T-cell (primary cell): ENCODE measurements at places on chromosomes 16 and 17. TPM values are rescaled to one million over a fixed set of nuclear protein-coding genes. Genes with fewer than 3 reads are reported as not detected.

The ST6GALNAC2 gene
- total RNA-seq, result 4.7 TPM

The SLC47A1 gene
- 0.26 TPM for total RNA-seq

GRCh38 chr17:29205047-29205446 is 24.8 kb upstream of the MYO18A start:
- peaks cover 10% of the 10 kb centered on the region for H3K27me3 ChIP-seq
- no peaks in the 10 kb centered on the region for H3K4me1 ChIP-seq
- H3K36me3 ChIP-seq, result no peaks in the 10 kb centered on the region
- no peak for DNase-seq
- H3K4me3 ChIP-seq, result no peak overlapping the region

DNA sequence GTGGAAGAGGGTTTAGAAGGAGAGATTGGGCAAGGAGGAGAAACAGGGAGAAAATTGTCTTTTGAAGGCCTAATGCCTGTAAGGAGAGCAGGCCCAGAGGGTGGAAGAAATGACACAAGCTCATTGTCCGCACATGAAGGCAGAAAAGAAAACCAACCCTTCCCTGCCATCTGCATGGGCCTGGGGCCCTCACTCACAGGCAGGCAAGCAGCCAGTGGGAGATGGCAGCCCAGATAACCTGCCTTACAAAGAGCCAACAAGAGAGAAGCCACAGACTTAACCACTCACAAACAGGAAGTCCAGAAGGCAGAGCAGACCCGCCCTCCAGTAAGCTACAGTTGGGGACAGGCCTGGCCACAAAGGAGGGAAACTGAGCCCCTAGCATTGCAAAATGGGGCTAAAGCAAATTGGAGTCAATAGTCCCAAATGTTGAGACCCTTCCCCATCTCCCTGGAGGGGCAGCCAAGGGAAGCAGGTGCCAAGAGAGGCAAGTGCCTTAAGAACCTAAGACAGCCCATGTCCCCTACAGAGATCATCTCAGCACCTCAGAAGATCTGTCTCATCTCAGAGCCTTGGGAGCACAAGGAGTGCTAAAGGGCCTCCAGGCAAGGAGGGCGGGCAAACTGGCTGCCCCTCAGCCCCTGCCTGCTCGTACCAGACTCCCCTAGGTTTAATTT is 7.3 kb upstream of the TSPOAP1 start:
- H3K27me3 ChIP-seq, result no peaks in the 10 kb centered on the region
- peak overlapping the region; percentile 100 for H3K4me3 ChIP-seq
- H3K36me3 ChIP-seq, result peaks cover 3% of the 10 kb centered on the region
- peak; percentile 65 for DNase-seq
- peaks cover 80% of the 10 kb centered on the region for H3K4me1 ChIP-seq

DNA sequence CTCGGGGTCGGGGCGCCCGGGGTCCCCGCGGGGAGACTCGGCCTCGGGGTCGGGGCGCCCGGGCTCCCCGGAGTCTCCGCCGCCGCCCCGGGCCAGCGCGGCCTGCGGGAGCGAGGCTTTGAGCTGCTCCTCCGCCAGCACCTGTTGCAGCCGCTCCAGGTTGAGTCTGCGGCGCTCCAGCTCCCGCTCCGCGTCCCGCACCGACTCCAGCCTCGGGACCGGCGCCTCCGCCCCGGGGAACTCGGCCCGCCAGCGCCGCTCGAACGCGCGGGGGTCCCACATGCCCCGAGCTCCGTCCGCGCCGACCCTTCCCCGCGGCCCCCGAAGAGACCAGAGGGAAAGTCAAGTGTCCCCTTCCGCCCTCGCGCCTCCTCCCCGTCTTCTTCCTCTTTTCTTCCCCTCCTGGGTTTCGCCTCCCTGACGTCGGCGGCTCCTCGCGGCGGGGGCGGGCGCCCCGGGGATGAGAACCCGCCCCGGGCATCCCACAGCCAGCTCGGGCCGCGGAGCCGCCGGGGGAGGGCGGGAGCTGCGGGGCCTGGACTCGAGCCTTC is 40.8 kb upstream of the BHLHA9 start:
- DNase-seq, result peak; percentile 37
- H3K27ac ChIP-seq, result no peak overlapping the region
- peaks cover 60% of the 10 kb centered on the region for H3K27me3 ChIP-seq
- no peaks in the 10 kb centered on the region for H3K36me3 ChIP-seq
- peak overlapping the region; percentile 40 for H3K4me3 ChIP-seq

The KRTAP2-3 gene
- not detected for total RNA-seq

DNA sequence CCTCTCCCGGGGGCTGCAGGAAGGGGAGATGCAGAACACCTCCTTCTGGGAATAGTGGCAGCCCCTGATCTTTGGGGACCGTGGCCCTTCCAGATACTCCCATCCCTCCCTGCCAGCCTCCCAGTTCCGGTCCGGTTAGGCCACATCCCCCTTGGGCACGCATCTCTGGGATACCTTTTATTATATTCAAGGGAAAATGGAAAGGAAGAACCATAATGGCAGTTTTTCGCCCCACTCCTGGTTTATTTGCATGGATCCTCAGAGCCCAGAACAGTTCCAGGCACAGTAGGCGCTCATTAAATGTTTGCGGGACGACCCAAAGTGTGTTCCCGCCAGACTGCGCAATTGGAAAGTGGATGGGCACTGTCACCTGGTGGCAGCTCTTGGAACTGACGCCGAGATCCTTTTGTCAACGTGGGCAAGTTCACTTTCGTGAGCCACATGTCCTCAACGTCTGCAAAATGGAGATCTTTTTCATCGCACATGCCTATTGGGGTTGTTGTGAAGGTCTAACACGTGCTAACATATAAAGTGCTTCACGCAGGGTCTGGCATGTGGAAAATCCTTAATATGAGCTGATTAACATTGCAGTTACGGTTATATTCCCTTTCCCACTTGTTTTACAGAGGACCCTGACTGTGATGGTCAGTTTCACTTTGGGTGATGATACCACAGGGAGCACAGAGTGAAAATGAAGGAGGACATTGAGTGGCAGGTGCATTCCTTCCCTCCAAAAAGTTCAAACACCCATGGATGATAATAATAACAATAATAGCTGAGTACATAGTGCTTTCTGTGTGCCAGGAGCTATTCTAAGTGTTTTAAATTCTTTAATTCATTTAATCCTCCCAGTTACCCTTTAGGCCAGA is 1.7 kb upstream of the GPRC5B start:
- no peaks in the 10 kb centered on the region for H3K27me3 ChIP-seq
- peaks cover 2% of the 10 kb centered on the region for H3K4me1 ChIP-seq
- peak overlapping the region; percentile 10 for H3K4me3 ChIP-seq
- no peaks in the 10 kb centered on the region for H3K36me3 ChIP-seq
- peak; percentile 78 for DNase-seq
- H3K27ac ChIP-seq, result no peak overlapping the region

- DNase-seq, result peak; percentile 62
- peak overlapping the region; percentile 65 for H3K27ac ChIP-seq
- H3K4me1 ChIP-seq, result peaks cover 35% of the 10 kb centered on the region
- no peaks in the 10 kb centered on the region for H3K27me3 ChIP-seq
- H3K36me3 ChIP-seq, result no peaks in the 10 kb centered on the region
Measured at GRCh38 chr17:27805520-27806146, 5.3 kb upstream of the NOS2 start.

DNA sequence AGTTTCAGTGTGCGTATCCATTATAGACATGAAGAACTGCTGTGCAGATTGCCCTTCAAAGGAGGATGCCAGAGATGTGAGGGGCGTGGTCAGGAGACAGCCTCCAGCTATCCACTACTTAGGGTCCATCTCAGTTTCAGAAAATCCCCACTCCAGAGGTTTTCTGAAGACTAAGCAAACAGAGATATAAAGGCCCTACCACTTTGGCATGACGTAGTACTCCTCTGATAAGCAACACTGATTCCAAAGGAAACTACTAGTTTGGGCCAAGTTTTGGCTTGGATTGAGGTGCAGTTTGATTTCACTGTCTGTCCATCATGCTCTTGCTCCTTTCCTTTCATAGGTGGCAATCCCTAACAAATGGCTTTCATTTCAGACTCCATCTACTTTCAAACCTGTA is 228.7 kb downstream of the CDH8 start:
- no peaks in the 10 kb centered on the region for H3K27me3 ChIP-seq
- DNase-seq, result no peak
- no peaks in the 10 kb centered on the region for H3K36me3 ChIP-seq
- no peak overlapping the region for H3K4me3 ChIP-seq
- no peaks in the 10 kb centered on the region for H3K4me1 ChIP-seq
- no peak overlapping the region for H3K27ac ChIP-seq

DNA sequence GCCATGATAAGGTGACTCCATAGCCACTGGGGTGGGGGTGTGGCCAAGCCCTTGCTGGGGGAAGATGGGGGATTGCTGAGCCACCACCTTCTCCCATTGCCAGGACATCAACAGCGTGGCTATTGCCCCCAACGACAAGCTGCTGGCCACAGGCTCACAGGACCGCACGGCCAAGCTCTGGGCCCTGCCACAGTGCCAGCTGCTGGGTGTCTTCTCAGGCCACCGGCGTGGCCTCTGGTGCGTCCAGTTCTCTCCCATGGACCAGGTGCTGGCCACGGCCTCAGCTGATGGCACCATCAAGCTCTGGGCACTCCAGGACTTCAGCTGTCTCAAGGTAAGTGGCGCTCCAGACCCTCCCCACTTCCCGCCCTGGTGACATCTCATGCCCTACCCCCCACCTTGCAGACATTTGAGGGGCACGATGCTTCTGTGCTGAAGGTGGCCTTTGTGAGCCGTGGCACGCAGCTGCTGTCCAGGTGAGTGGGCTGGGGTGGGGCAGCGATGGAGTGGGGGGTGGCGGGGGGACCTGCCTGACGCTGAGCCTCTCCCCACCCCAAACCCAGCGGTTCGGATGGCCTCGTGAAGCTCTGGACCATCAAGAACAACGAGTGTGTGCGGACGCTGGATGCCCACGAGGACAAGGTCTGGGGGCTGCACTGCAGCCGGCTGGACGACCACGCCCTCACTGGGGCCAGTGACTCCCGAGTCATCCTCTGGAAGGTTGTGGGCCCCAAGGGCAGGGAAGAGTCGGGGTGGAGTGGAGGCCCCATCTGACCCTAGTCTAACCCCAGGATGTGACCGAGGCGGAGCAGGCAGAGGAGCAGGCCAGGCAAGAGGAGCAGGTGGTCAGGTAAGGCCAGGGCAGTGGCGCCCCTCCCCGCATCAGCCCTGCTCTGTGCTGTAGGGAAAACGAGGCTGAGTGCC is 4.1 kb downstream of the NOXO1 start:
- DNase-seq, result no peak
- peaks cover 32% of the 10 kb centered on the region for H3K4me1 ChIP-seq
- H3K27me3 ChIP-seq, result peaks cover 90% of the 10 kb centered on the region
- peaks cover 17% of the 10 kb centered on the region for H3K36me3 ChIP-seq

DNA sequence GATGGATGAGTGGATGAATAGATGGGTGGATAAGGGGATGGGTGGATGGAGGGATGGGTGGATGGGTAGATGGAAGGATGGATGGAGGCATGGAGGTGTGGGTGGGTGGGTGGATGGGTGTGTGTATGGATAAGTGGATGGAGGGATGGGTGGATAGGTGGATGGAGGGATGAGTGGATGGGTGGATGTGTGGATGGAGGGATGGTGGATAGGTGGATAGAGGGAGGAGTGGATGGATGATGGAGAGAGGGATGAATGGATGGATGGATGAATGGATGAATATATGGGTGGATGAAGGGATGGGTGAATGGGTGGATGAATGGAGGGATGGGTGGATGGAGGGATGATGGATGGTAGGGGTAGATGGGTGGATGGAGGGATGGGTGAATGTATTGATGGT is 27.5 kb upstream of the NPTX1 start:
- H3K27me3 ChIP-seq, result peaks cover 64% of the 10 kb centered on the region
- no peaks in the 10 kb centered on the region for H3K36me3 ChIP-seq
- DNase-seq, result no peak
- no peak overlapping the region for H3K27ac ChIP-seq
- H3K4me1 ChIP-seq, result no peaks in the 10 kb centered on the region
- no peak overlapping the region for H3K4me3 ChIP-seq

DNA sequence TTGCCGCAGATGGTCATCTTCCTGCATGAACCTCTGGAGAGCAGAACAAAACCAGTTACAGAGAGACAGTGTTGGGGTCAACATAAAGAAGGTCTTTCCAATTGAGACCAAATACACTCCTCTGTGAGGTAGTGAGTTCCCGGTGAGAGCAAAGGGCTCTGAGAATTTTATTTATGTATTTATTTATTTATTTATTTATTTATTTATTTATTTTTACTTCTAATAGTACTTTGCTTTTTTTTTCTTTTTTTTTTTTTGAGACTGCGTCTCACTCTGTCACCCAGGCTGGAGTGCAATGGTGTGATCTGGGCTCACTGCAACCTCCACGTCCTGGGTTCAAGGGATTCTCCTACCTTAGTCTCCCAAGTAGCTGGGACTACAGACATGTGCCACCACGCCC is 12.1 kb upstream of the COTL1 start:
- H3K27ac ChIP-seq, result no peak overlapping the region
- no peaks in the 10 kb centered on the region for H3K27me3 ChIP-seq
- H3K4me1 ChIP-seq, result peaks cover 28% of the 10 kb centered on the region
- no peaks in the 10 kb centered on the region for H3K36me3 ChIP-seq
- DNase-seq, result no peak

DNA sequence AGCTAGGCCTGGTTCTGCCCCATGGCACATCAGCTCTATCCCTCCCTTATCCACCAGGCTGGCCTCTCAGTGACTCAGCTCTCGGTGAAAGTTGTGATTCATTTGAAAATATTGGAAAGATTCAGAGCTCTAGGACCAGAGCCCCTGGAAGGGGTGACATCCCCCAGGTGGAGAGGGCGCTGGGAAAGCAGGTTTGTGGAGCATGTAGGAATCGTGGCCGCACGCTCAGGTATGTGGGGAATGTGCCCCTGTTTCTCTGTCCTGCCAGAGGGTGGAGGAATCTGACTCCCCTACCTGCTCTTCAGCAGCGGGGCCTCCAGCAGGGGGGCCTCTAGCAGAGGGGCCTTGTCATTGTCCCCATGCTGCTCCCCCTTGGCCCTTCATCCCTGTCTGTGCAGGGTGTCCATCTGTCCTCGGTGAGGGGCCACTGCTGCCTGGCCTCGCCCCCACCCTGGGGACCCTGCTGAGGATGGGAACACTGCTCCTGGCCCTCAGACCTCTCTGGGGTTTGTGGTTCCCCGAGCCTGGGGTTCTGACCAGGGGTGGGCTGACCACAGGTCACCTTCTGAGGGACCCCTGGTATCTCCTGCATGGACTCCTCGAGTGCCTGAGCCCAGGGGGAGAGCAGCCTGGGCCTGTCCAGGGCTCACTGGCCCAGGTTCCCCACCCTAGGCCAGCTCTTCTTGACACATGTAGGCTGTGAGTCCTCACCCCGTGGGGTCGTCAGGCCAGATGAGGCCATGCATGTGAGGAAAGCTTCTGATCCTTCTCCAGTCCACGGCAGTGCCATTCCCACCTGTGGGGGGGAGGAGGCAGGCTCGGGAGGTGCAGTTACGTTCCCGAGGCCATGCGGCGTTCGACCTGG is 47.5 kb downstream of the NT5M start:
- H3K27me3 ChIP-seq, result peaks cover 16% of the 10 kb centered on the region
- no peak for DNase-seq
- H3K36me3 ChIP-seq, result no peaks in the 10 kb centered on the region

- DNase-seq, result no peak
- H3K27me3 ChIP-seq, result no peaks in the 10 kb centered on the region
- no peaks in the 10 kb centered on the region for H3K36me3 ChIP-seq
- H3K27ac ChIP-seq, result peak overlapping the region; percentile 84
- H3K4me1 ChIP-seq, result peaks cover 57% of the 10 kb centered on the region
Measured at GRCh38 chr17:80791758-80792284, 199.8 kb upstream of the CHMP6 start.

The CX3CL1 gene
- 0.18 TPM for total RNA-seq

- no peaks in the 10 kb centered on the region for H3K27me3 ChIP-seq
- no peak overlapping the region for H3K4me3 ChIP-seq
- no peak for DNase-seq
- no peaks in the 10 kb centered on the region for H3K4me1 ChIP-seq
- peaks cover 71% of the 10 kb centered on the region for H3K36me3 ChIP-seq
Measured at GRCh38 chr17:40170325-40170724, 6.9 kb upstream of the RAPGEFL1 start.

The CIITA gene
- total RNA-seq, result 10.5 TPM

The NOL11 gene
- total RNA-seq, result 69.0 TPM
